ENCODE measurements at places on chromosomes 7 and 10.

DNA sequence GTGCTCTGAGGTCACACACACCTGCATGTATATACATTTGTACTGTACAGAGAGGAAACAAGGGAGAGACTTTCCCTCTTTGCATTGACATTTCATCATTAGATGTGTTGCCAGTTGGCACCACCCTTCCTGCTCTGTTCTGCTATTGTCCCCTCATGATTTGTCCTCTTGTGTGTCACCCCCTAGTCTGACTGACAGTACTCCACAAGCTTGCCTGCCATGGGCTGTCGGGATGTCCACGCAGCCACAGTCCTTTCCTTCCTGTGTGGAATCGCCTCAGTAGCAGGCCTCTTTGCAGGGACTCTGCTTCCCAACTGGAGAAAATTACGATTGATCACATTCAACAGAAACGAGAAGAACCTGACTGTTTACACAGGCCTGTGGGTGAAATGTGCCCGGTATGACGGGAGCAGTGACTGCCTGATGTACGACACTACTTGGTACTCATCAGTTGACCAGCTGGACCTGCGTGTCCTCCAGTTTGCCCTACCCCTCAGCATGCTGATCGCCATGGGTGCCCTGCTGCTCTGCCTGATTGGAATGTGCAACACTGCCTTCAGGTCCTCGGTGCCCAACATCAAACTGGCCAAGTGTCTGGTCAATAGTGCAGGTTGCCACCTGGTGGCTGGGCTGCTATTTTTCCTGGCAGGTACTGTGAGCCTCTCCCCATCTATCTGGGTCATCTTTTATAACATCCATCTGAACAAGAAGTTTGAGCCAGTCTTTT lies 9.4 kb downstream of the CLDN12 start:
- DNase-seq, result no peak

- no peak for DNase-seq
Observed at GRCh38 chr7:34837801-34838201, 179.8 kb downstream of the NPSR1 start.

GRCh38 chr10:44016589-44017482 lies 368.1 kb downstream of the CXCL12 start:
- no peak for DNase-seq

- DNase-seq, result no peak
Observed at GRCh38 chr10:58264780-58265179, 2.9 kb downstream of the IPMK start.

DNA sequence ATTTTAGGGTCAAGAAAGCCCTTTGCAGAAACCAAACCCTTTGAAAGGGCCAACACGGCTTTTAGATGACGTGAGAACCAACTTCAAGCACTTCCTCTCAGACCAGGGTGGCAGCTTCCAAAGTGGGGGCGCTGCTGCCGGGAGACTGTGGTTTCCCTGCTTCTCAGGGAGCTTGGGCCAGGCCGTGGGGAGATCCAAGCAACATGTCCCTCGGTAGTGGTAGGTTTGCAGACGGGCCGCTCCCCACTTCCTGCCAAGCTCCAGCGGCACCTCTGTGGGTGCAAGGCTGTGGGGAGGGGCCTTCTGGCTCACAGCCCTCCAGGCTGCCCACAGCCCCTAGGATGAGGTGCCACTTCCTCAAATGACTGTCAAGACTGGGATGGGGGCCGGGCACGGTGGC lies 132.4 kb downstream of the FAM53B start:
- DNase-seq, result no peak

GRCh38 chr10:112689327-112690072 lies 242.5 kb downstream of the VTI1A start:
- DNase-seq, result no peak

GRCh38 chr10:20185116-20185515 lies 368.9 kb downstream of the PLXDC2 start:
- peak; percentile 13 for DNase-seq

DNA sequence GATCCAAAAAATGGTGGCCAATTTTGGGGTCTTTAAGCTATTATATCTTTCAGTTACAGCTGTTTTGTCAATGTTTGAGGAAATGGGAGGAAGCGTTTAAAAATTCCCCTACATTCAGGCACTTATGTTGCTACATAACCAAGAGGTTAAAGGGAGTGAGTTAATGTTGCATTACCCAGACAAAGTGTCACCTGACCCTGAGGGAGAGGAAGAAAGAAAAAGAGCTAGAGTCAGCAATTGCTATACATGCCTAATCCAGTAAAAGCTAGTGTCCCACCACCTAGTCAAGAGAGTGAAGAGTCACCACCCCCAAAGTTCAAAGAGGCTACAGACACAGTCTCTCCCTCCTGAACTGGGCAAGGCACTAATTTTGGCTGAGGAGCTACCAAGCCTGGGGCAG lies 69.5 kb upstream of the ZNF92 start:
- no peak for DNase-seq

- no peak for DNase-seq
Observed at GRCh38 chr7:36171503-36171902, 18.4 kb downstream of the EEPD1 start.

DNA sequence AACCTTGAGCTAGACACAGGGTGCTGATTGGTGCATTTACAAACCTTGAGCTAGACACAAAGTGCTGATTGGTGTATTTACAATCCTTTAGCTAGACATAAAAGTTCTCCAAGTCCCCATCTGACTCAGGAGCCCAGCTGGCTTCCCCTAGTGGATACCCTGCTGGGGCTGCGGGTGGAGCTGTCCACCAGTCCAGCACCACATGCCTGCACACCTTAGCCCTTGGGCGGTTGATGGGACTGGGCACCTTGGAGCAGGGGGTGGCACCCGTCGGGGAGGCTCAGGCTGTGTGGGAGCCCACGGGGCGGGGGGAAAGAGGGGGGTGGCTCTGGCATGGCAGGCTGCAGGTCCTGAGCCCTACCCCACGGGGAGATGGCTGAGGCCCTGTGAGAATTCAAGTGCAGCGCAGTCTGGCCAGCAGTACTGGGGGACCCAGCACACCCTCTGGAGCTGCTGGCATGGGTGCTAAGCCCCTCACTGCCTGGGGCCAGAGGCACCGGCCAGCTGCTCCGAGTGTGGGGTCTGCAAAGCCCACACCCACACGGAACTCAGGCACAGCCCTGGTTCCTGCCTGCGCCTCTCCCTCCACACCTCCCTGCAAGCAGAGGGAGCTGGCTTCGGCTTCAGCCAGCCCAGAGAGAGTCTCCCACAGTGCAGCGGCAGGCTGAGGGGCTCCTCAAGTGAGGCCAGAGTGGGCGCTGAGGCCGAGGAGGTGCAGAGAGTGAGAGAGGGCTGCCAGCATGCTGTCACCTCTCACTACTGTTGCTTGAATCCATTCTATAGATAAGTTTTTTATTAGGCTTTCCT lies 369.8 kb upstream of the SMIM30 start:
- DNase-seq, result no peak

DNA sequence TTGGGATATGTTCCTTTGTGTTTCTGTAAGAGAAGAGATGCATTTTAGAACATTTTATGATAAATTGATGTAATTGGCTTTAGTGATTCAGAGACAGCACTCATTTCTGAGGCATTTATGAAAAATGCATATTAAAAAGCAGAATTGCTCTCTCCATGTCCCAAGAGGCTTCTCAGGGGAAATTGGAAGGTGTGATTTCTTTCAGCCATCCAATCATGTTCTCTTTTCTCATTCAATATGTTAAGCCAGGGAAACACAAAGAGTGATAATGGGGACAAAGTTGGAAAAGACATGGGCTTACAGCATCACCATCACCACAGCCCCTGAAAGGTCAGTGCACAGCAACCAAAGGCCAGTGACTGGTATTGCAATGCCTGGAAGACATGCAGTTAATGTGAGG lies 129.9 kb upstream of the COL1A2 start:
- no peak for DNase-seq

GRCh38 chr7:522071-522950 lies 2.7 kb upstream of the PDGFA start:
- DNase-seq, result peak; percentile 31

DNA sequence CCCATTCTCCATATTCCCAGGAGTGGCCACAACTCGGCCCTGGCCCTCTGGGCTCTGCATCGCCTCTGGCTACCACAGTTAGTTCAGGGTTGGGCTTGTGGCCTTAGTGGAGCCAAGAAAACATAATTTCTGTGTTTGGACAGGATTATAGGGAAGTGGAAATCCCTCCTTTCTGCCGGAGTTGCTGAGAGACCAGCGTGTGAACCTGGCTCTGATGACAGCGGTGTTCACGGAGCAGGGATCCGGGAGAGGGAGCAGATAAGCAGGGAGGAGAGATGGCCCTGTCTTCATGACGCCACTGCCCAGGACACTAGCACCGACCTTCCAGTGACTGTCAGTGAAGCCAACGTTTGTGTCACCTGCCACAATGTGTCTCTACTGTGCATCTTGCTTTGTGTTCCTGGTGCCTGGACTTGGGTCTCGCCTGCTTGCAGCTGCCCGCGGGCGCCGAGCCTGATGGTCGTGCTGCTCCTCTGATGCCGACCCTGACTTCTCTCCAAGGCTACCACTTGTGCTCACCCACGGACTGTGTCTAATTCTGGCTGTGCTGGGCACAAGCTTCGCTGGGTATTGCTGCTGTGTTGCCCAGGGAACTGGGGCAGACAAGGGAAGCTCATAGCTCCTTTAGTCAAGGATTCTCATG lies 67.0 kb upstream of the VIPR2 start:
- no peak for DNase-seq

DNA sequence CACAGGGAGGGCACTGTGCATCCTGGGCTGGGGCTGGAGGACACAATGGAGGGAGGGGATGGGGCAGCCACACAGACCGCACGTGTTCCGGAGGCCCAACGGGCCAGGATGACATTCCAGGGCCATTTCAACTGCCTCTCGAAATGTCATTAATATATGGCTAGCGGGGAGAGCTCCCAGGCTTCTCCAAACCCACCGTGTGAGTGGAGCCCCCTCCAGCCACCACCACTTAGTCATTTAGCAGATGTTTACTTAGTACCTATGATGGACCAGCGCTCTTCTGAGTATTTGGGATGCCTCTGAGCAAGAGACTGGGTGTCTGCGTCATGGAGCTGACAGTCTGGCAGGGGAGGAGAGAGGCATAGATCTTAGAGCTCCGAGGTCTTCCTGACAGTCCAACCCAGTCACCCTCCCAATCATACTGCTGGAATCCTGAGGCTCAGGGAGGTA lies 107.3 kb downstream of the ZMIZ1 start:
- peak; percentile 74 for DNase-seq

DNA sequence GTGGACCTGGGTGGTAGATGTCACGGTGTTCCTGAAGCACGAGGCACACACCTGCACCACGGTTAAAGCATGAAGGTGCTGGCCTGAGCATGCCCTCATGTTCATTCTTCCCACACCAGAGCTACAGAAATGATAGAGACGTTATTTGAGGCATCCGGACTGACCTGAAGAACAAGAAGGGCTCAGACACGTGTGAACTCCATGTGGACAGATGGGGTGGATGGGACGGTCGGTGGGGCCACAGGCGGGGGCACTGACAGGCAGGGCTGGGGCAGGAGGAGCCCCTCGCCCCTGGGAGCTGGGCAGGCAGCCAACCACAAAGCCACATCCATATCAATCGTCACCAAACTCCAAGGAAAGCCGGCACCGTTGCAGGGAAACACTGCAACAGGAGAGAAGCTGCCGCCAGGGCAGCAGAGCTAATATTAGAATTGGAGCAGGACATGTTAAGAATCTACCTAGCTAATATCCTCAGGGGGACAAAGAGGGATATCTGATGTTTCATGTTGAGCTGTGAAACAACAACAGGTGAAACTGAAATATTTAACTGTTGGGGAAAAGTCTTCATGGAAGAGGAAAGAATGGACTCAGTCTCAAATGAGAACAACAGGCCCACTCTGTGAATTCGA lies 37.8 kb upstream of the DIP2C start:
- no peak for DNase-seq

DNA sequence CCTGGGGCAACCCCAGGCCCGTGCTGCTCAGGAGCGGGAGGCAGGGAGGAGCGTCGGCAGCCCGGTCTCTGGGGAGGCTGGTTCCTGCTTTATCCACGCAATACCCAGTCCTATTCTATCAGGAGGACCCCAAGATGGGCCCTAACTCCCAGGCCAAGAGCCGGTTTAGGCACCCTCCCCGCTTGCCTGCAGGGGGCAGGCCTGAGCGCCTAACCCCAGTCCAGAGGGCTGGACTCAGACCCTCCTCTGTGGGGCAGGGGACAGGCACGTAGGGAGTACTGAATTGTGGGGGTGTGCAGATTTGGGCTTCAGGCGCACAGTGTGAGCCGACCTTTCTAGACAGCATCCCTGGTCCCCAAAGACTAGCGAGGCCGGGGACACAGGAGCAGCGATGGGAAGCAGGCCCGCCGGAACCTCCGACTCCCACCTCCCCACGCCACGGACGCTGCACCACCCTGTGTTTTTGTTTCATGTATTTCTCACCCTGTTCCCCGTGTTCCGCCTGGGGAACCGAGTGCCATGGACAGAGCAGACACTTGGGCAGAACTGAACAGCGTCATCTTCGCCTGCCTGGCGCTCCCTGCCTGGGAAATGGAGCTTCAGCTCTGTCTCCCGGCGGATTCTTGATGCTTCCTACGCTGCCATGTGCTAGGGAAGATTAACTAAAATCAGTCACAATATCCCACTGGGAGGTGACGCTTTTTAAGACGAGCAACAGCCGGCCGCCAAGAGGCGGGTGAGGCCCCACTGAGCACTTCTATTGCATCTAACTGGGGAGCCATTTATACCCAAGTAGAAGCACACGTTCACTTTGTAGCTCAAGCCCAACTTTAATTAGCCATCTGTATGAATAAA lies 5.3 kb downstream of the NUDT1 start:
- DNase-seq, result no peak

- DNase-seq, result peak; percentile 29
Observed at GRCh38 chr10:121553511-121554264, 44.6 kb downstream of the FGFR2 start.

GRCh38 chr10:60508831-60509230 lies 119.2 kb upstream of the ANK3 start:
- no peak for DNase-seq

- DNase-seq, result no peak
Observed at GRCh38 chr7:95766657-95767056, 5.7 kb upstream of the DYNC1I1 start.

- DNase-seq, result no peak
Observed at GRCh38 chr7:140542228-140542603, 62.9 kb upstream of the MKRN1 start.

DNA sequence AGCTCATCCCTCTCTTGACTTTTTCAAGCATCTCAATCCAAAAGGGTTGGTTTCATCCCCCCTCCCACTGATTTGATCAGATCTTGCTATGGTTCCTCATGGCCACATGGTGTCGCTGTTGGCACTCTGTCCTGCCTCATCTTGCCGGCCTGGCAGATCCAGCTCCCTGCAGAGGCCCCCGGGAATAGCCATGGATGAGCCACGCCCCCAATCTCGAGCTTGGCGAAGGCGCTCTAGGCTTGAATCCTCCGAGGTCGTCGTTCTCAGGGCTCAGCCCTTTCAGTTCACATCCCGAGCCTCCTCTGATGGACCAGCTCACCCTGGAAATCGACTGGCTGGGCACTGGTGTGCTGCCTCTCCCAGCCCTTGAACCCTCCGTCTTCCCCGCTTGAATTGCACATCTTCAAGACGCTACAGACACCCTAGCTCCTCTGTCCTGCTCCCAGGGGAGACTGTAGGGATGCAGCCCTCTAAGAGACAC lies 628.7 kb downstream of the TYW1 start:
- DNase-seq, result peak; percentile 25
